ENCODE measurements at places on chromosomes 7 and 10.

DNA sequence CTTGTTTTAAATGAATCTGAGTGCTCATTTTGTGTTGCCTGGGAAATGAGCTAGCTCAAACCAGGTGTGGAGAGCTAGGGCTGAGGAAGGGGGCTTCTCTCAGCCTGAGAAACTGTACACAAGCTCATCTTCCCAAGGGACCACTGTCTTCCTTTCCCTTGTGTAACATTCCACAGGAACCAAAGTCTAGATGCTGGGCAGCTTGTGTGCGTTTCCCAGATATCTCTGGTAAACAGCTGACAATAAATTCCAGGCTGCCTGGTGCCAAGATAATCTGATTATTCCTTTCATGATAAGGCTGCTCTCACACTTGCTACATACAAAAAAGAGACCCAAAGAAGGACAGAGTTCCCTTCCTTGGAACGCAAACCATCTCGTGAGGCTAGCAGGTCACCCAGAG is 33.1 kb upstream of the MKLN1 start:
- no peak for DNase-seq

DNA sequence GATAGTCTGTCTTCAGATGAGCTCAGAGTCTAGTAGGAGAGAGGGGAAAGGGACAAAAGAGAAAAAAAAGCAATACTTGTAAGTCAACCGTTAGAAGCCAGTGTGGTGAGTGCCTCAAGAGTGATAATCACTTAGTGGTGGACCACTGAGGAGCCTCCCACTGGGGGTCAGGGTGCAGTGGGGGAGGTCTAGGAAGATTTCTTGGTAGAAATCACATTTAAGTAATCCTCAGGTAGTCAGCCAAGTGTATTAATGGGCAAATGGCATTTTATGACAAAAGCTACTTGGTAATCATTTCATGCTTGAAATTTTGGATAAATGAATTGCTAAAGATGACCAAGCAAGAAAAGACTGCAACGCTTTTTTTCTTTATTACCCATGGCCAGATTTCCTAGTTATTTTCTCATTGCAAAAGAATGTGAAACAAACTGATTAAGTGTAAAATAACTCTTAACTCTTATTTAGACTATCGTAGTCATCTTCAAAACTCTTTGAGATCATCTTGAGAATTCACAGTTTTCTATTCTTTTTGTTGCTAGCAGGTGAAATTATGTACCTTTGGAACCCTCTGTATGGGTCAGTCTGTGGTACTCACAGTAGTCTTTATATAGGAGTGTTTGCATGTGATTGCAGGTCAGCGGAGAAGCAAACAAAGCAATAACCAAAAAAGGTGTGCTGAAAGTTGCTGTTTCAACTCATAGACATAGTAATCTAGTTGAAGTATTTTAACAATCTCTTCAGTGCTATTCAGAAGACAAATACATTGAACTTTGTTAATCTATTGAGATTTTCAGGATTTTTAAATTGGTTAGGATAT is 63.9 kb downstream of the PPP1R9A start:
- DNase-seq: no peak

DNA sequence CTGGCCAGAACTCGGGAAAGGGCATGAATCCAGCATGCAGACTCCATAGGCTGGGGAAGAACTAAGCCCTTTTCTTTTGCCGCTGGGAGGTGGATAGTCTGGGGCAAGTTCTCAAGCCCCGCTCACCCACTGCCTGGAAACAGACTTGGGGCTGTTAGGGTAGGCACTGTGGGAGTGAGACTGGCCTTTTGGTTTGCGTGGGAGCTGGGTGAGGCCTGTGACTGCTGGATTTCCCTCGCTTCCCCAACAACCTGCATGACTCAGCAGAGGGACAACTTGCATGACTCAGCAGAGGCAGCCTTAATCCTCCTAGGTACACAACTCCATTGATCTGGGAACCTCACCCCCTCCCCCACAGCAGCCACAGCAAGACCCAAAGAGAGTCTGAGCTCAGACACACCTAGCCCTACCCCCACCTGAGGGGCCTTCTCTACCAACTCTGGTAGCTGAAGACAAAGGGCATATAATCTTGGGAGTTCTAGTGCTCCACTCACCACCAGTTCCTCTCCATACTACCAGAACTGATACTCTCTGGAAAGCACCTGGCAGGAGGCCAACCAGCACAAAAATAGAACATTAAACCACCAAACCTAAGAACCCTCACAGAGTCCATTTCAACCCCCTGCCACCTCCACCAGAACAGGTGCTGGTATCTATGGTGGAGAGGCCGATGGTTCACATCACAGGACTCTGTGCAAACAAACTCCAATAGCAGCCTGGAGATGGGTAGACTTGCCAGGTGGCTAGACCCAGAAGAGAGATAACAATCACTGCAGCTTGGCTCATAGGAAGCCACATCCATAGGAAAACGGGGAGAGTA is 81.4 kb upstream of the LAMB4 start:
- no peak for DNase-seq

GRCh38 chr10:110260746-110261477 is 43.8 kb downstream of the SMNDC1 start:
- no peak for DNase-seq

DNA sequence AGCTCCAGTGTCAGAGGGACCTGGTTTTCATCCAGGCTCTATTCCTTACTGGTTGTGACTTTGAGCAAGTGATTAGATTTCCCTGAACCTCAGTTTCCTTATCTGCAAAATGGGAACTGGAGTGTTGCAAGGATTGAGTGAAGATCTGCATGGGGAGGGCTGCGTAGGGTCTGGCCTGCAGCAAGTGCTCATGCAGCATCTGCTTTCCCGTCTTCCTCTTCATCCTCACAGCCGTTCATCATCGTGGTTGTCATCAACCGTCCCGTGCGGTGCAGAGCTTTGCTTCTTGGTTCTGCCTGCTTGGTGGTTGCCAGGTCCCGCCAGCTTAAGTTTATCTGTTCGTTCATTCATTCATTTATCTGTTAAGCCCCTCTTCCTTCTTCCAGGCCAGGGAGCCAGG is 135.0 kb downstream of the GRK5 start:
- no peak for DNase-seq

DNA sequence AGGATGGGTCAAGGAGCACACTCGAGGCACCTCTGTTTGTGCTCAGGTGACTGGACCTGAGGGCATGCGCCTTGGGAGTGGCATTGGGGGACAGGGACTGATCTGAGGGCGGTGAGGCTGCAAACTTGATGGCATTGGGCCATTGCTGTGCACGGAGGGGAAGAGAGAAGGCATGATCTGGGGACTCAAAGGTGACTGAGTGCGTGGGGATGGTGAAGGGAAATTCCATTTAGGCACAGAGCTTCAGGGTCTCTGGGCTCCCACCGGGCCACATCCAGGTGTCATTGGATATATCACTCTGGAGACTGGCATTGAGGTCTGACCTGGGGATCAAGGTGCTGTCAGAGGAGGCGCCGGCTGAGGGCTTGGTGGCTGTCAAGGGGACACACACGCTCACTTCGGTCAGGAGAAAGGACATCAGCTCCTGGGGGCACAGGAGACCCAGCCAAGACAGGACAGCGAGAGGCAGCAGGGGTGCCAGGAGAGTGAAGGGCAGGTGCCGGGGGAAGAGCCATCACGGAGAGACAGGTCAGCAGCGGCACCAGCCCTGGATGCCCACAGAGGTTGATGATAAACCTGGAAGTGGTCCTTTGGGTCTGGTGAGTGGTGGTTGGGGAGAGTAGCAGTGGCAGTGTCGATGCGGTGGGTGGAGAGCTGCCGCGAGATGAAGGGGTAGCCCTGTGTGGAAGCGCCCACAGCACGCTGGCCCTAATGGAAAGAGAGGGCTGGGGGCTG is 5.5 kb downstream of the ADCK2 start:
- no peak for DNase-seq

DNA sequence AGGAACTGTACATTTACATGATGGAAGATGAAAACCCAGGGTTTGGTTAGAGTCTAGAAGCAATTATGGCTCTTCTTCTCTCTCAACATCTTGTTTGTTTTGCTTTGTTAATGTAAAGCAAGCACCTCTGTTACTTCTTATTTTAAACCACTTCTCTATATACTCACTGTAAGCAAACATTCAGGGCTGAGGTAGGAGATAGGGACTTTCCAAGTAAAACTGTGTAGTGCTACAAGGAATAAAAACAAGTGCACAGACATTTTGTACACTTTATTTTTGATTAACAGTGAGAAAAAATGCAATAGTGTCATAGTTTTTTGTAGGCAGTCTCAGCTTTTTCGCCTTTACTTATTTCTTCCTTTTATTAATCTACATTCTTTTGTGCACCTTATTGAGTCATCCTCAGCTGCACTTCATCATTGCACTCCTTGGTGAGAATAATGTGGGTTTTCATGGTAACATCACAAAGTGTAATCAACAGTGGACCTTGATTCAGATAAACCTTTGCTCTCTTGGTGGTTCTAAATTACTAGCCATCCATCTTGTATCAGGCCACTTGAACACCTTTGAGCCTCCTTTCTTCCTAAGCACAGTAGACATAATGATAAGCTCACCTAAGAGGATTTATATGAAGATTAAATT is 52.9 kb downstream of the ELMO1 start:
- DNase-seq: no peak

DNA sequence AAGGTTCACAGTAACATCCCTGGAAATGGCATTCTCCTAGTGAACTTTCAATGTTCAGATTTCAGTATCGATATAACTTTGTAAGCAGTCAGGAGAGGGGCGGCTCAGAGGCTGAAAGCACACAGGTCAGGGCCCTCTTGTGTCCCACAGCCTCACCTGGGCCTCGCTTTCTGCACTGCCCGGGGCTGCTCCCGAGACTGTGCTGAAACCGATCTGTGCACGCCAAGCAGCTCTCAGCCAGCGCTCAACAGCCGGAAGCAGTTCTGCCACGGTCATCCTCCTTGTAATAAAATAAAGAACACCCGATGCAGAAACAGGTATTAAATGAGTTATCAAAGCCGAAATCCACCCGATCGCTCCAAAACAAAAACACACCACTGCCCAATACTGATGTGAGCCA is 106.0 kb downstream of the DIP2C start:
- DNase-seq: no peak

DNA sequence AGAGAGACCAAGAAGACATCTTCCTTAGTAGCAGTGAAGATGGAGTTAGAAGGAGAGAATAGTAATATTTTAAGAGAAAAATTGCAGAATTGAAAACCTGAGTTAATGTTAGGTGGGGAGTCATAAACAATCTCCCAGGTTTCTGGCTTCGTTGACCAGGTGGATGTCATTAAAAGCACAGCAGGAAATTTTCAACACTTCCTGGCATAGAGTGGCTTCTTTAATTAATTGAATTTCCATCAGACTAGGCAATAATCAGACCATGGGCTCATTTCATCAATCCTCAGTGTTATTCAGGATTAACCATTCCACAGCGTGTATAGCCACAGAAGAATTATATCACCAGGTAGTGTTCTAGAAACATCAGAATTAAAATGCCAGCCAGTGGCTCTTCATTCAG is 268.2 kb downstream of the CCDC3 start:
- no peak for DNase-seq

DNA sequence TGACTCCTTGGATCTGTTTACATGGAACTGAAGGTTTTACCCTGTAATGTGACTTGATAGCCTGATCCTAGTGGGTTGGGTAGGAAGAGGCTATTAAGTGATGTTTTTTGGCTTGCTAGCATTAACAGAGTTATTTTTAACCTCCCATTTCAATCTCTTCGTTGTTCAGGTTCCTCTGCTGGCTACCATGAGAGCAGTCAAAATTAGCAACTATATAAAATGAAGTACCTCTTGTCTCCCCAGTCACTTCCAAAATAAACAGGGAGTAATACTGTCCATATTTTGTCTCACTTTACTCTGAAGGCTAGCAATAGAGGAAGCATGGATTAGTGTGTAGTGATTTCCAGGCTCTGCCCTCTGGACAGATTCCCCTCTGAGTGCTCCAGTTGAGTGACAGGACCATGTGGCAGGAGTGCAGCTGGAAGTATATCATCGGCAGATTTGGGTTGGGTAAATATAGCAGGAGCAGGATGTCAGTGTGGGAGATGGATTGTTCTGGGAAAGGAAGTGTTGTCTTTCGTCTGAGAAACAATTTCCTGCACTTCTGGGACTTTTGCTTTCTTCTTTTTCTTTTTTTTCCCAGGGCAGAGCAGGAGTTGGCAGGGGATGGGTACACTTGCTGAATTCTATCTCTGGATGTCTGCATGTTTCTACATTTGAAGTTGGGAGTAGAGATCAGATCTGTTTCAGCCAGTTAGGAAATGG is 35.2 kb downstream of the GBF1 start:
- DNase-seq: no peak

GRCh38 chr10:17736223-17736622 is 15.8 kb upstream of the TMEM236 start:
- no peak for DNase-seq

DNA sequence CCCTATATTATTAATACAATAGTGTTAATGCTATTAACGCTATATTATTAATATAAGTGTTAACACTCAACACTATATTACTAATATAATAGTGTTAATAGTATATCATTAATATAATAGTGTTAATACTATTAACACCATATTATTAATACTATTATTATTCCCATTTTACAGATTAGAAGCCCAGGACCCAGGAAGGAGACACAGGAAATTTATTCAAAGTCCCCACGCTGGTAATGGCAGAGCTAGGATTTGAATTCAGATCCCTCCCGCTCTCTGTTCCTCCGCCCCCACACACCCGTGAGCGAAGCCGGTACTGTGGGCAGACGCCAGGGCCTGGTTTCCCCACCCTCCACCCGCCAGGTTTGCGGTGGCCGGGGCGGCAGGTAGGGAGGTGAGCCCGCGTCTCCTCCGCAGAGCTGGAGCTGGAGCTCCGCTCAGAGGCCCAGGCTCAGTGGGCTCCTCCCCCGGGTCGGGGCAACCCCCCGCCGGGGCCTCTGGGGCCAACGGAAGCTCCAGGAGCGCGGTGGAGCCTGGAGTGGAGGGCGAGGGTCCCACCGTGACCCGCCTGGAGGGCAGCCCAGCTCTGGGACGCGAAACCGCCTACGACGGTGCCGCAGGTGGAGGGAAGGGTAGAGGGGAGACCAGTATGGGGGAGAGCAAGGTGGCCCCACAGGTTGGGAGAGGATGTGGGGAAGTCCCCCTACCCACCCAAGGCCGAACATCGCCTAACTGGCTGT is at the start of gene TMEM225B:
TSS of gene TMEM225B (plus strand) at position 506 of the 740 bp plus-strand sequence. CDS start 6,122 bp downstream, outside the sequence.
- DNase-seq: no peak

GRCh38 chr10:59682986-59683937 is 26.4 kb downstream of the SLC16A9 start:
- DNase-seq: no peak

DNA sequence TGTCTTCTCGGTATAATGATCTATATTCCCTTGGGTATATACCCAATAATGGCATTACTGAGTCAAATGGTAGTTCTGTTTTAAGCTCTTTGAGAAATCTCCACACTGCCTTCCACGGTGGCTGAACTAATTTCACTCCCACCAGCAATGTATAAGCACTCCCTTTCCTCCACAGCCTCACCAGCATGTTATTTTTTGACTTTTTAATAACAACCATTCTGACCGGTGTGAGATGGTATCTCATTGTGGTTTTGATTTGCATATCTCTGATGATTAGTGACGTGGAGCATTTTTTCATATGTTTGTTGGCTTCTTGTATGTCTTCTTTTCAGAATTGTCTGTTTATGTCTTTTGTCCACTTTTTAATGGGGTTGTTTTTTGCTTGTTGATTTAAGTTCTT is 33.6 kb downstream of the KIAA1217 start:
- no peak for DNase-seq

DNA sequence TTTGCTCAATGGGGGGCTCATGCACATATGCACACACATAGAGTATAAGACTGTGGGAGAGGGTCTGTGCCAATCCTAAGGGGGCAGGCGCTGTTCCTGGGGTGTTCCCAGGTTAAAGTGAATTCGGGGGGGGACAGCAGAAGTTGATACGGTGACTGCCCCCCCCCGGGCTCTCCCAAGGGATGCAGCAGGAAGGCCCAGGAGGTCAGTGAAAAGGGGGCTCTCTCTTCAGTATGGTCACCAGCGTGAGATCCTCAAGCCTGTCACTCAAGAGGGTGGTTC is 32.4 kb downstream of the SPDYE6 start:
- no peak for DNase-seq
